ENCODE measurements at places on chromosomes 2 and 18.
A peak's percentile ranks its signal among the peaks of the same experiment; 100 is the strongest.

GRCh38 chr18:36376361-36376760 lies 78.8 kb downstream of the FHOD3 start:
- DNase-seq, result peak; percentile 22

- peak; percentile 42 for DNase-seq
Measured at GRCh38 chr2:210399440-210400041, 77.0 kb downstream of the LANCL1 start.

DNA sequence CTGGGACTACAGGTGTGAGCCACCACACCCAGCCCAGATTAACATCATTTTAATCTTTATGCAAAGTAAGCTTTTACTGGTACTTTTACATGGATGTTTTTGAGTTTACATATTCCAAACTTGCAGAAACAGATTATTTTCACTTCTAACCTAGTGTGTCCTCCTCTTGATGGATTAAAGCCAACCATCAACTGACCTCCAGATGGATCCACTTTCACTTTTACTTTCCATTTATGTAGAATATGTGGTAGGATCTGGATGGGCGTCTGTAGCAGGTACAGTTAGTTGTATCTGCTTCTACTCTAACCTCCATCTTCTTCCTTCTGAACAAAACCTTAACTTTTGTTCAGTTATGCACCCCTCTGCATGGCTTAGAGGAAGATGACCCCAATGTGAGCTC lies 264.1 kb downstream of the CDH20 start:
- no peak for DNase-seq

DNA sequence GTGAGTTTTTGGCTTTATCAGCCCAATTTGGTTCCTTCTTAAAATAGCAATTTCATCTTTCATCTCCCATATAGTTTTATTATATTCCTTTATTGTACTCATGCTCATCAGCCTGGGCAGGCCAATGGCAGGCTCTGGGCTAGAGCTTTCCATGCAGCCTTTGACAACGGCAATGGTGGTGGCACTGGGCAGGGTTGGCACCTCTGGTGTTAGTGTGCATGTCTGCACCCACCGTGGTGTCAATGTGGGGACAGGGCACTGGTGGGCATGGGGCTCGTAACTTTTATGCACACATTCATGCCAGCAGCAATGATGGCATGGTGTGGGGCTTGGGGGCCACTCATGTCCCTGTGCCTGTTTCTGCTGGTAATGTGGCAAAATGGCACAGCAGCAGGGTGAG lies 1305.4 kb downstream of the DSC3 start:
- no peak for DNase-seq

- no peak for DNase-seq
Measured at GRCh38 chr2:67725731-67726130, 328.6 kb downstream of the ETAA1 start.

- peak; percentile 16 for DNase-seq
Measured at GRCh38 chr18:12159446-12159845, 65.8 kb downstream of the ANKRD62 start.

- DNase-seq, result peak; percentile 12
Measured at GRCh38 chr2:174729797-174730697, 34.2 kb downstream of the CHRNA1 start.

- DNase-seq, result no peak
Measured at GRCh38 chr2:142136571-142136970, 5.8 kb upstream of the LRP1B start.

DNA sequence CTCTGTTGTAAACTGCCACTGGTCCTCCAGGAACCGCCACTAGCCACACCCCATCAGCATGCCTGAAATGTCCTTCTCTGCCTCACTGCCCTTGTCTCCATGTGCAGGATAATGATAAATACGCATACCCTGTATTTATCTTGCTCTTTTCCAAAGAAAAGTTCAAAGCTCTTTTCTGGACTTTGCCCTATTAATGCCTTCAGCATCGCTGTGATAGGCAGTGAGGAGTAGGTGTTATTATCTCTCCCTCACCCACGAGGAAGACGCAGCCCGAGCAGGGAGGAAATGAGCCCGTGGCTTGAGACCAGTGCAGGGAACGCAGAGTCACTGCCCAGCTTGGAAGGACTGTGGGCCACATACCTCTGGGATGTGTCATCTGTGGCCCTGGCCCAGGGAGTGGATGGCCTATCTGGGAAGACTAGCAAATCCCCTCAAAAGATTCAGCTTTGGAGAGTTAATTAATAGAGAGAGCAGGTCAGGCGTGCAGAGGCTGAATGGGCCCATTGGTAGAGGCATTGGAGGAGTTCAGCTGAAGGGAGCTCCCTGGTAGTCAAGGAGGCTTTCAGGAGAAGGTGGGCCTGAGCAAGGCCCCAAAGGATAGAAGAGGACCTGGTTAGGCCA lies 39.5 kb upstream of the MCFD2 start:
- peak; percentile 89 for DNase-seq

DNA sequence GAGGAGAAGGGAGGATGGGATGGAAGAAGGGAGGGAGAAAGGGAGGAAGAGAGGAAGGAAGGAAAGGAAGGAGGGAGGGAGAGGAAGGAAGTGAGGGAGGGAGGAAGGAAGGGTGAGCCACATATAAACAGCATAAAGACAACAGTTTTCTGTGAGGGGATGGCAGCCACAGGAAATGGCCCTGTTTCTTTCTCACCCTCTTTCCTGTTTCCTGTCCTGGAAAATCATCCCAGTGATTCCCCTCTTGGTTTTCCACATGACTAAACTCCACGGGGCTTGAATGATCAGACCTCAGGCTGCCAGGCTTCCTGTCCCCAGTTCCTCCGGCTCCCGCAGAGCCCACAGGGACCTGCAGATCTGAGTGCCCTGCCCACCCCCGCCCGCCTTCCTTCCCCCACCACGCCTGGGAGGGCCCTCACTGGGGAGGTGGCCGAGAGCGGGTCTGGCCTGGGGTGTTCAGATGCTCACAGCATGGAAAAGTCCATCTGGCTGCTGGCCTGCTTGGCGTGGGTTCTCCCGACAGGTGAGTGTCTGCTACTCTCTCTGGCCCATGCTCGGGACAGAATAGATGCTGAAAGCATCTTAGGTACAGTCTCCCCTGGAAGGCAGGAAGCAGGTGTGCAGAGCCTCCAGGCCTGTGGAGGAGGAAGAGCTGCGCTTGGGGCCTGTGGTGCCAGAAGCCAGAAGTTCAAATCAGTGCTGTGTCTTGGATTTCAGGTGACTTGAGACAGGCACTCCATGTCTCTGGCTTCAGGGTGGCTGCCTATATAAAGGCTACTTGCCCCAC lies at the start of gene SIGLEC15:
SIGLEC15 (plus strand) TSS at position 418 of the 787 bp plus-strand sequence; CDS start at position 472, 54 bp downstream.
- no peak for DNase-seq

GRCh38 chr2:218260166-218260565 lies 649 bp upstream of the GPBAR1 start:
- DNase-seq, result no peak

- DNase-seq, result no peak
Measured at GRCh38 chr2:224780106-224780505, 63.9 kb upstream of the CCDC195 start.

- no peak for DNase-seq
Measured at GRCh38 chr2:121776885-121777698, 21.6 kb downstream of the TSN start.

DNA sequence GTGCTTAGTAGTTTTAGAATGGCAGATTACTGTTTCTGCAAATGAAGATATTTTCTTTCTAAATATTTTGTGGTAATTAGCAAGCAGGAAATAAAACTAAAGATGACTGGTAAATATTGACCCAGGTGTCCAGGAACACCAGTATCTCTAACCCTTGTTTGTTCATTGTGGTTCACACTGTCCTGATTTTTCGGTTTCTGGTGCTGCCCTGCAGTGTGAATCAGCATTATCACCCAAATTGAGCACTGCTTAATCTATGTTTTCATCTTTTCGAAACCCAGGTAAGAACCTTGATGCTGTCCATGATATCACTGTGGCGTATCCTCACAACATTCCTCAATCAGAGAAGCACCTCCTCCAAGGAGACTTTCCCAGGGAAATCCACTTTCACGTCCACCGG lies 167.4 kb downstream of the CAPN13 start:
- DNase-seq, result no peak

DNA sequence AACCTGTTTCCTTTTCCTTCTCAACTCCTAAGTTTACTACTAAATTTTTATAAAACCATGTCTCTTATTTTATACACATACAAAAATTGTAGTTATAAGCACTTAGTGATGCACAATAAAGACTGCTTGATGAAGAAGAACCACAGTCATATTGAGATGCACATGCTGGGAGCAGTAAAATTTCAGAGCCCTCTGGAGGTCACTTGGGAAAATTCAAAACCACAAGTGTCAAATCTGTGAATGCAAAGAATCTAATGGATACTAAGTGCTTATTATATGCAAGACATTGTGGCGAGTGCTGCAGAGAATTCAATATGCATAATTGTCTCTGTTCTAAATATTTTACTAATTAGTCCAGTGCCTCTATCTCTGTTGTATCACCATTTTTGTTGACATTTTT lies 180.5 kb downstream of the VWC2L start:
- no peak for DNase-seq

- DNase-seq, result no peak
Measured at GRCh38 chr2:15316370-15316814, 244.7 kb downstream of the NBAS start.

DNA sequence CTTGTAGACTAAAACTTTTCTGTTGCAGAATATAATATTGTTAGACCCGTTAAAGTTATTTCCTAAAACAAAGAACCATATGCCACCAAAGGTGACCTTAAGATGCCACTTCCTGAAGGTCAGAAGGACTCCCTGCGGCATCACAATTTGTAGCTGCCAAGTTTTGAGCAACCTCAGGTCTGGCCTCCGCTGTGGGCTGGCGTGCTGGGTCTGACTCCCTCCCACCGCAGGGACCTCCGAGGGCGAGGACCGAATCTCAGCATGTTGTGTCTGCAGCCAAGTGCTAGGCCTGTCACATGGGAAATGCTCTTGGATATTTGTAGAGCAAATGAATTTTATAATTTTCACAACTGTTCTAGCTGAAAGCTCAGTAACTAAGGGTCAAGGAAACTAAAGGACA lies 285.9 kb downstream of the NDUFA10 start:
- DNase-seq, result no peak

- peak; percentile 85 for DNase-seq
Measured at GRCh38 chr2:160207804-160208654, 8.0 kb upstream of the ITGB6 start.

DNA sequence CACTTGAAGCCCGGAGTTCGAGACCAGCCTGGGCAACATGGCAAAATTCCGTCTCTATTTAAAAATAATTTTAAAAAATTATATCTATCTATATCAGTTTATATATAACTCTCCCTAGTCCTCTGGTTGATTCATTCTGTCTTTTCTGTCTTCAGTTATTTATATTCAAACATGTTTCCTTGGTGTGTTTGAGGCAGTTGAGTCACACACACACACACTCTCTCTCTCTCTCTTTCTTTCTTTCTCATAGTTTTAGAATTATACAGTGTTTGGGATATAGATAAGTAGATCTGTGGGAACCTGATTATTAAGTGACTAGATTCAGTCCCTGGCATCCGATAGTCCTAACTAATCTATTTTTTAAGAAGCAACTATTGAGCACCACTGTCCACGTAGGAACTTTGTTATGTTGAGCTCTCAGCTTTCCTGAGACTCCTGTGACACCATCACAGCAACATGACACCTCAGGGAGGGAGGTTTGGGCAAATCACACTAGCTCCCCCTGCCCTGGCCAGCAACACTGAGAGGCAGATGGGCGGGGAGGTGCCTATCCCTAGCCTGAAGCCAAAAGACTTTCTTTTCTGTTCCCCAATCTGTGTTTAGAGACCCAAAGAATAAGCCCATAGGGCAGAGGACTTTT lies 482.7 kb downstream of the DLGAP1 start:
- DNase-seq, result no peak

DNA sequence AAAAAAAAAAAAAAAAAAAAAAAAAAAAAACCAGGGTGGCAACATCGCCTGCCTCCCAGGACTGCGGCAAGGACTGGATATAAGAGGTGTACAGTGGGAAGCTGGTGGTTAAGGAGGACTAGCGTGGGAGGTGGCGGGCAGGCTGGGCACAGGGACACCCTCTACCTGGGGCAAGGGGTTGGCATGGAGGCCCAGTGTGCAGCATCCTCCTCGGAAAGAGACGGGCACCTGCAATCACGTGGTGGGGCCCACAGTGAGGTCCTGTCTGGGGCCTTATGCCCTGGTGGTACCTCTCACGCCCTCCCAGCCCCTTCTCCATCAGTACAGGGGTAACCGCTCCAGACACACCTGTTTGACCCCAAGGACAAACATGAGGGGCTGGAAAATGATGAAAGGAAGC lies 27.9 kb downstream of the PXDN start:
- DNase-seq, result no peak

GRCh38 chr2:239689410-239689809 lies 288.6 kb upstream of the HDAC4 start:
- DNase-seq, result no peak

GRCh38 chr2:217166241-217166850 lies 306.5 kb upstream of the TNP1 start:
- peak; percentile 65 for DNase-seq
